ENCODE measurements at places on chromosomes 4 and X.

DNA sequence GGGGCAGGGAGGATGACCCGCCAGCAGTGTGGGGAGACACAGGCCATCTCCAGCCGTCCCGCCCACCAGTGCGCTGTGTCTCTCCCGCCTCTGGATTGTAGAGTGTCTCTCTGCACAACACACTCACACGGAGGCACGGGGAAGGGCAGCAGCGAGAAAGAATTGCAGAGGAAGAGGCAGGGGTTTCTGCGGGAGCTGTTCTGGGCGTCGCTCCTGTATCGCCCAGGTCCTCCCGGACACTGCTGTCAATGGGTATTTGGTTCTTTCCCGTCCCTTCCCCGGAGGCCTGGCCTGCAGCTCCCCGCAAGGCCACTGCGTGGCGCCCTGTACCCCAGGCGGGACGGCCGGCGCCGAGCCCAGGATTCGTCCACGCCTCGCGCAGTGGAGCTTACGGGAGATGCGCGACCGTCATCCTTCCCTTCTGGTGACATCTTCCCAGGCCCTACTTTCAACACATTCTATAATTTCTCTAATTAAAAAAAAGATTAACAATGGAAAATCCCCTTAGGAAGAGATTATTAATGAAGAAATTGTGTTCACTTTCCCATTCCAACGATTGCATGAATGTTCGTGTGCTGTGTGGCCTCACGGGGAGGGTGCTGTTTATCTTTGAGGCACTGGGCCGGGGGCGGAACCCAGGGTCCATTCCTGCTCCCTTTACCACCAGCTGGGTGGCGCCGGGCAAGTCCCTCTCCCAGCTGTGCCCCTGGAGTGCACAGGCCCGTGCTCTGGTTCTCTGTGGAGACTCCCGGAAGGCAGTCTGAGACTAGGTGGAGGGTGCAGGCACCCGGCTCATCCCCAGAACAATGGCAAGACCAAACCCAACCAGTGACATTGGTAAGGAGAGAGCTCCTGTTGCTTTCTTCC is 95.7 kb downstream of the CPZ start:
- DNase-seq, result no peak

DNA sequence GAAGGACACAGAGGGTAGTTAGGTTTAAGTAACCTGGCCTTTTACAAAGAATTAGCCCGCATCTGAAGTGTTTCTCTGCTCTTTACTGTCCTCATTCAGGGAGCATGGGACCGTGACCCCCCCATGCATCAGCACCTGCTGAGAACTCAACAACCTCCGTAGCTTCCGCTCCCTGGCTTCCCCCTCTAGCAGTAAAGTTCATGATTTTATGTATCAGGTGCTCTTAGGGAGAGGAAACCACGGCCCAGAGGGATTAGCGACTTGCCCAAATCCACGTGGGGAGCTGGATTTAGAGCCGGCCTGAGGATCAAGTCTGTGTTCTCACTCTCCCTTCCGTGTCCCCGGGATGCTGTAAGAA is 284.6 kb upstream of the GATB start:
- no peak for DNase-seq

GRCh38 chrX:9492901-9493300 is 28.0 kb downstream of the TBL1X start:
- DNase-seq, result no peak

DNA sequence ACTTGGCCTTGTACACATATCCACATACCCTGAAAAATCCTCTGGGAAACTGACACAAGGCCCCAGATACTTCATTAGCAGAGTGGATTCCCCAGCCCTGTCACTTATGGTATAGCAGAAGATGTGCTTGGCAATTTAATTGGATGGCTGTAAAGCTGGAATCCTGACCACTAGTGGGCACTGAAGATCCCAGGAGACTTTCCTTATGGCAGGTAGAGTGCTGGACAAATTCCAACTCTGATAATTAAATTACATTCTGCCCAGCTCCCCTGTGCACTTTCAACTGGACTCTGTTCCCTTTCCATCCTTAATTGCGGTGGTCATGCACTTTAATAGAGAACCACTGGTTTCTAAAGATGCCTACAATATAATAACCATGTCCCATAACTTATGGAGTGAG is 119.8 kb downstream of the DCK start:
- no peak for DNase-seq

GRCh38 chrX:87728024-87728423 is 210.4 kb downstream of the KLHL4 start:
- no peak for DNase-seq

GRCh38 chr4:138996090-138996489 is 19.5 kb upstream of the NOCT start:
- no peak for DNase-seq

GRCh38 chrX:21574793-21575192 is 83.3 kb downstream of the KLHL34 start:
- no peak for DNase-seq

DNA sequence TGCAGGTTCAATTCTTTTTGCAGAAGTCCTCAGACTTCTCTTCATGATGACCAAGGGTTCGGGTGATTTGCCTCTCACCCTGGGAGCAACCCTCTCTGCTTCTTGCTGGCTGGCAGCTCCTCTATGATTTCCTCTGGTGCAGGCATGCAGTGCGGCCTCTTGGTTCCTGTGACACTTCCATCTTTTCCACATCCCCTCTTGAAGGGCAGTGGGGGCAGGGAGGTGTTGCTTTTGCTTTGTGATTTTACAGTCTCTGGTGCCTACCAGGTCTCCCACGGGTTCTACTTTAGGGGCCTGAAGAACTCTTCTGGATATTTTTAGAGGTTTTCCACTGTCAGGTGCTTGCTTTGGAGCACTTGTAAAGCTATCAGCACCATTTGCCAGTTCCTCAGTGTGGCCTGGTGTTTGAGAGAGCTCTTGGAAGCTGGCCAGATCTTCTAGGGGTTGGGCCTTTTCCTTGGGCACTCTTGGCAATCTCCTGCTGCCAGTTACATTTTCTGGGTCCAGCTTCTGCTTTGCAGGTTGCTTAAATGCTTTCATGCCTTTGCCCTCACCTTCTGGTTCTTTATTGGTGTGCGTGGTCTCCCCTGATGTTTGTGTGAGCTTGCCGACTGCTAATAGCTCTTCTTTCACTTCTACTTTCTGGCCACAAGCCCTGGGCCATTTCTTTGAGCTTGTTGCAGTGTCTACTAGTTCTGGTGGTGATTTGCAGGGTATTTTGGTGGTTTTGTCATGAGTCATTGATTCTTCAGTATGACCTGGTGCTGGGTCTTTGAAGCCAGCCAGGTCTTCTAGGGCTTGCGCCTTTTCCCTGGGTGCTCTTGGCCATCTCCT is 11.5 kb upstream of the CHST7 start:
- DNase-seq, result no peak

DNA sequence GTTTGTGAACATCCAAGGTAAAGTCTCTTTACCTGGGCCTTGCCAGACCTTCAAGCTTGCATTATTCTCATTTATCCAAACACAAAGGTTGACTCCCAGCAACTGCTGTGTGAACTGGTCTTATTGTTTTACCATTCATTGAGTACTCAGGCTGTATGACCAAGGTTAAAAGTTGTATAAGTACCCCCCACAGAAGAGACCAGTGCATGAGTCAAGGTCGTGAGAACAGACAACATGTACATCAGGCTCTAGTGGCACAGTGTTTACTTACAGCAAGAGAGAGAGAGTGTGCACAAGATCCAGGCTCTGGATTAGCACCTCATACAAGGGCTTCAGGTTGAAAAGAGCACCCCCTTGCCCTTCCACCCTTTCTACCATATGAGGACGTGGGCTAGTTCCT is 77.4 kb upstream of the EFNB1 start:
- no peak for DNase-seq

DNA sequence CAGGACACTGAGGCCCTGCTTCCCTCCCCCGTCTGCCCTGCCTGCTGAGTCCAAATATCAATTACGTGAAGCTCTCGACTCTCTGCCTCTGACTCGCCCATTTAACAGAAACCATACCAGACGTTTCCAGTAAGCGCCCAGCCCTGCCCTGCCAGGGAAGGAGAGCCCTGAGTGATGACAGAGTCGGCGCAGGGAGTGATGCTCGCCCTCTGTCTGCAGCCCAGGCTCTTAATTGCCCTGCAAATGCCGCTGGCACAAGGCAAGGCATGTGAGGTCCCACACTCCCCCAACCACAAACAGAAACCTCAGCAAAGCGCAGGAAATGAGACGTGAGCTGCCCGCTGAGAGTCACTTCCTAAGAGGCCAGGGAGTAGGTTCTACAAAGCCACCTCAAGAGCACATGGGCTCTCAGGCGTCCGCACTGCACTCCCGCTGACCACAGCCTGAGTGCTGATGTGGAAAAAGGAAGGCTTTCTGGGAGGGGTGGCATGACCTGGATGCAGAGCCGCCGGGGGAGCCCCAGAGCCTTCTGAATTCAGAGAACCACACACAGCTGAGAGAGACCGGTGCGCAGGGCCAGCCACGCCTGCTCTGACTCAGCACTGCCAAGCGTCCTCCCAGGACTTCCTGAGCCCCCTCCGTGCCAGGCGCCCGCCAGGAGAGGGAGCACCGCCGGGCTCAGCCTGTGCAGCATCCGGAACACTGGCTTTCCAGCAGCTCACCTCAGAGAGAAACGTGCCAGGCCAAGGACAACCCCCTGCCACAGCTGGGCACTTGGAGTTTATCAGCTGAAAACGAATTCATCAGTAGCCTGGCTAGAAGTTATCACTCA is 5.3 kb downstream of the ZFYVE28 start:
- DNase-seq, result peak; percentile 74

GRCh38 chr4:176726803-176727202 is 65.9 kb downstream of the VEGFC start:
- no peak for DNase-seq

DNA sequence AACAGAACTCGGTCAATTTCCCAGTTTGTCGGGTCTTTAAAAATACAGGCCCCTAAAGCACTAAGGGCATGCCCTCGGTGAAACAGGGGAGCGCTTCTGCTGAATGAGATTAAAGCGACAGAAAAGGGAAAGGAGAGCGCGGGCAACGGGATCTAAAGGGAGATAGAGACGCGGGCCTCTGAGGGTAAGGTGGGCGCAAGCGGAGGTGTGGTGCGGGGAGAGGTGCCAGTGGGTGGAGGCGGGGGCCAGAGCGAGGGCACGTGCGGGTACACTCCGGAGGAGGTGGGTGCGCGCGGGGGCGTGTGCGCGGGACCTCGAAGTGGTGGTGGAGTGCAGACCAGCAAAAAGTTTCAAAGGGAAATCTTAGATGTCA is 787 bp upstream of the TET2 start:
- peak; percentile 19 for DNase-seq

All from activated CD8-positive, alpha-beta memory T cell treated with anti-CD3 and anti-CD28 coated beads for 1 hour (primary cell).